ENCODE measurements at places on chromosomes 6 and 20. TPM values are rescaled to one million over a fixed set of nuclear protein-coding genes. Genes with fewer than 3 reads are reported as not detected.

Gene CALHM5
- total RNA-seq: 3.0 TPM

Gene EFCAB8
- not detected for total RNA-seq

Gene RAET1L
- total RNA-seq: not detected

Gene CD24
- 116 TPM for total RNA-seq

Gene CPXM1
- not detected for total RNA-seq

Gene CCN5
- total RNA-seq: 178 TPM

GRCh38 chr6:124868481-124868880 is 93.8 kb upstream of the RNF217 start:
- ATAC-seq: no peak

GRCh38 chr6:170209354-170210025 is 81.4 kb downstream of the DLL1 start:
- no peak for ATAC-seq

DNA sequence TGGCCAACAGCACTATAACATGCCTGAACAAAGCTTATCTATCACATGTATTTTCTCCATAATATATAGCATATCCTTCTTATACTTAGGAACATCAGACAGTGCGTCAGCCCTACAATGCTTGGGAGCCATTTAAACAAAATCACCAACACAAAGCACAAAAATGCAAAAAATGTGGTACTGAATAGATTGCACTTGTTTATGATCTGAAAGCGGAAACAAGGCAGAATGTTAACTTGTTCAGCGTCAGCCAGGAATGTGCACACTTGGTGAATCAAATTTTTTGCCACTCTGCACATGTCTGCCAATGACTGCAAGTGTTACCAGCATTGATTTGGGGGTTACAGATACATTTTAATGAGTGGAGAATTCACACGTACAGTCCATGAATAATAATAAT is 14.8 kb downstream of the SLC35A1 start:
- ATAC-seq: no peak

DNA sequence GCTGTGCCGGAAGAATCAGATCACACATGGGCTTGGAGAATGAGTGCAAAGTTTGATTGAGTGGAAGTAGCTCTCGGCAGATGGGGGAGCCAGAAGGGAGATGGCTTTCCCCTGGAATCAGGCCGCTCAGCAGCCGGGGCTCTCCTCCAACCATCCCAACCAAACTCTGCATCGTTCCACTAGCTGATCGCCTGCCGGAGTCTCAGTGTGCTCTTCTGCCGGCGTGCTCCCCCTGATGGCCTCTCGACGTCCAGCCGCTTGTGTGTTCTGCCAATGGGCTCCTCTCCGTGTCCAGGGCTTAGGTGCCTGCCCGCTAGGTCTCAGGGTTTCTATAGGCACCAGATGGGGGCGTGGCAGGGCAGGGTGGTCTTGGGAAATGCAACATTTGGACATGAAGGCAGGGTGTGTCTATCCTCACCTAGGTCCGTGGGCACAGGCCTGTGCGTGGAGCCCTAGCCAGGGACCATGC is 4.9 kb upstream of the BIRC7 start:
- ATAC-seq: peak; percentile 76

DNA sequence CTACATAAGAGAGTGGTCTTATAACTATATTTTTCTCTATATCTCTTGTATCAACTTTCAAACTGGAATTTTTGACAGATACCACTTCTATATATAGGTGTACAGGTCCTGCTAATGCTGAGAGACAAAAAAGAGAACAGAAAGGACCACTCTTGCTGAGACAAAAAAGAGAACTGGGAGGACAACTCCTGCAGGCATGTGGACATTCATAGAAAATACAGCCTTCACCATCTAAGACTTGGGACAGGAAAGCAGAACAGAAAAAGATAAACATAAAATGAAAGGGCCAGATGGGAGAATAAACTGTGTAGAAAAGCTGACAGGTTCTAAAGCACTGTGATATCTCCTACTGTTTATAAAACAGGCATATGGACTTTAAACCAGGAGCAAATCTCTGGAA is 541.0 kb upstream of the ADGRB3 start:
- no peak for ATAC-seq
